ENCODE measurements at places on chromosomes 12 and 14. TPM values are rescaled to one million over a fixed set of nuclear protein-coding genes. Genes with fewer than 3 reads are reported as not detected.

The NACA gene
- 1,149 TPM for total RNA-seq

The ANKRD33 gene
- not detected for total RNA-seq

The MIA2 gene
- total RNA-seq, result 19.1 TPM

The TSHR gene
- total RNA-seq, result not detected

The LRRC10 gene
- not detected for total RNA-seq

The KRT83 gene
- total RNA-seq, result not detected

Data from activated naive CD8-positive, alpha-beta T cell treated with anti-CD3 and anti-CD28 coated beads for 36 hours (primary cell).